Lung (tissue), 17 donors: ENCODE measurements at places on chromosomes 5 and 9.
A peak's percentile ranks its signal among the peaks of the same experiment; 100 is the strongest.

DNA sequence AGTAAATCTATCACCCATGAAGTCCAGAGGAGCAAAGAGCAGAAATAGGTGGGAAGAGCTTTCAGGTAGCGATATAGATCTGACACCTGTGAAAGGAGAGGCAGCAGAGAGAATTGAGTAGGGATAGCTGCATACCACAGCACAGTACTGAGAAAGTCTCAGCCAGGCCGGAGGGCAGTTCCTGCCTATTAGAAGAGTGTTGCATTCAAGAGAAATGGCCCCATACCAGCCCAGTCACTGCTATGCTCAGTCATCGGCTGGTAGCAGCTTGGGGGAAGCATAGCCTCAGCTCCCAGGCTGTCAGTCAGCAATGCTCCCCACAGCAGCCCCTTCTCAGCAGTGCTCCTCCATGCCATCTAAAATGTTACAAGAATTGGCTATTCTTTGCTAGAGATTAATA, 285.1 kb upstream of the CDH6 start:
- no peaks in the 10 kb centered on the region for H3K27me3 ChIP-seq
- no peak overlapping the region for H3K27ac ChIP-seq
- H3K4me1 ChIP-seq, result no peaks in the 10 kb centered on the region
- DNase-seq, result no peak
- H3K36me3 ChIP-seq, result no peaks in the 10 kb centered on the region

DNA sequence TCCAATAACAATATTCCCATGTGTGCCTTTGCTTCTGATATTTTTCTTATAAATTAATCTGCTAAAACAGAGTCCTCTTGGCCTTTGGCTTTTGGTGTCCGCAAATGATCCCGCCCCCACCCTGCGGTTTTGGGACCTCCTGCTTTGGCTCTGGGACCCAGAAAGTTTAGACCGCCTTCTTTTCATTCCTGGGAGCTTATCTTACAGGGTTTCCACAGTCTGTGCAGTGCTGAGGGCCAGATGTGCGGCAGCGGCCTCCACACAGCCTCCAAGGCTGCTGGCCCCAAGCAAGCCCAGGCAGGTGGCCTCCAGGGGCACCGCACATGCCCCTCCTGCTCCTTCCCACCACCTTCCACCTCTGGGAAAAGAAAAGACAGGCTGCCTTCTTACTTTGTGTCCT, 191.5 kb downstream of the ERCC6L2 start:
- H3K27me3 ChIP-seq, result no peaks in the 10 kb centered on the region
- no peak overlapping the region for H3K27ac ChIP-seq
- H3K36me3 ChIP-seq, result no peaks in the 10 kb centered on the region
- no peak overlapping the region for H3K4me3 ChIP-seq
- peak; percentile 30 for DNase-seq

GRCh38 chr5:157582731-157583620, 7.4 kb upstream of the ADAM19 start:
- DNase-seq, result no peak
- no peaks in the 10 kb centered on the region for H3K27me3 ChIP-seq
- no peak overlapping the region for H3K27ac ChIP-seq

- no peaks in the 10 kb centered on the region for H3K36me3 ChIP-seq
- H3K4me3 ChIP-seq, result no peak overlapping the region
- no peaks in the 10 kb centered on the region for H3K27me3 ChIP-seq
- DNase-seq, result no peak
Measured at GRCh38 chr9:125043631-125044030, 99.7 kb downstream of the SCAI start.

- H3K4me1 ChIP-seq, result no peaks in the 10 kb centered on the region
- H3K4me3 ChIP-seq, result no peak overlapping the region
- H3K27ac ChIP-seq, result no peak overlapping the region
- no peaks in the 10 kb centered on the region for H3K27me3 ChIP-seq
- no peaks in the 10 kb centered on the region for H3K36me3 ChIP-seq
Measured at GRCh38 chr9:119268985-119269384, 100.2 kb downstream of the BRINP1 start.

DNA sequence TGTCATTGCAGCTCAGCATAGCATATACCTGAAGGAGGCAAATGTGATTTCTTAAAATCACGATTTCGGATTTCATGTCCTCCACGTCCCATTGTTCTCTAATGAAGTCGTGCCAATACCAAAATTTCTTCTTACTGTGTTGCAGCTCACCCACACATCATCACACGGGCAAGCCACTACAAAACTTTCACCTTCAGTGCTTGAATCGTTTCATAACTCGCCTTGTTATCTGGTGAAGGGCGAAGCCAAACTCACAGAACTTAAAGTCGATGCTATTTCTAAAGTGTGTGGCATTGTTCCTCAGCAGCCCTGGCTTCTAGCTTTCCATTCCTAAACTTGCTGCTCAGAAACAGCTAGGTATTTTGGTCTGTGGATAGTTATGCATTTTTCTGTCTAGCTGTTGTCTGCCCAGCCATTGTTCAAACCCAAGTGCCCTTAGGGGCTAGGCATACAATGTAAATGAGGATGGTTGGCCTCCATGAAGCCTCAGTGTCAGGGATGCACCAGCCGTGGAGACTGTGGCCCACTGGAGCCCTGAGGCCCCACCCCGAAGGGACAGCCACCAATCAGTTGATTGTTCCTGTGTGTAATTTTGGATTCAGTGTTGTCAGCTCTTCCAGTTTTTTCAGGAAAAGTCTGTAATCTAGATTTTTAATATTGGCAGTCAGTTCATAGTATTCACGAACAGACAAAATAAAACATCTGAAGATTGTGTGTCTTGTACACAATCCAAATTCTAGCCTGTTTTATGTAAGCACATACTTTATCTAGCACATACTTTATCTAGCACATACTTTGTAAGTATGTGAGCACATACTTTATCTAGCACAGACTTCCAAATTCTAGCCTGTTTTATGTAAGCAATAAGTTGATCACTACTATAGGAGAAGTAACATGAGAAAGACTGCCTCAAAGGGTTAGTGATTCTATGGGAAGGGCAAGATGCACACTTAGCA, 112.8 kb downstream of the DAPK1 start:
- H3K4me1 ChIP-seq, result peaks cover 72% of the 10 kb centered on the region
- peak; percentile 96 for DNase-seq
- H3K4me3 ChIP-seq, result no peak overlapping the region

DNA sequence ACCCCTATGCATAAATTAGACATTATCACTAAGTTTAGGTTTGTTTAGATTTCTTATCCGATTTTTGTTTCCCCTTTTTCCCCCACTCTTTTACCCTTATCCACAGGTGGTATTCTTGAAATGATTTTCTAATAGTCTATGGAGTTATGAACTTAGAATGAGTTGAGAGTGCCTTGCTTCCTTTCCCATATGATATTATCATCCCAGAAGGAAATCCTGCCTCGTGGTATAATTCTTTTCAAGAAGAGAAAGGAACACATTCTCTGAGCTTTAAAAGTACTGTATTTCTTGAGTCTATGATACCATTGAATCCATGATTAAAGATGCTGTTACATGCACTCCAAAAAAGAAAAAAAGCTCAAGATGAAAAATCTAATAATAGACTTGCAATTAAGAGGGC, 76.9 kb upstream of the ADAMTSL1 start:
- H3K27ac ChIP-seq, result no peak overlapping the region
- DNase-seq, result no peak
- peaks cover 5% of the 10 kb centered on the region for H3K4me1 ChIP-seq
- no peaks in the 10 kb centered on the region for H3K27me3 ChIP-seq
- H3K36me3 ChIP-seq, result no peaks in the 10 kb centered on the region
- H3K4me3 ChIP-seq, result no peak overlapping the region

DNA sequence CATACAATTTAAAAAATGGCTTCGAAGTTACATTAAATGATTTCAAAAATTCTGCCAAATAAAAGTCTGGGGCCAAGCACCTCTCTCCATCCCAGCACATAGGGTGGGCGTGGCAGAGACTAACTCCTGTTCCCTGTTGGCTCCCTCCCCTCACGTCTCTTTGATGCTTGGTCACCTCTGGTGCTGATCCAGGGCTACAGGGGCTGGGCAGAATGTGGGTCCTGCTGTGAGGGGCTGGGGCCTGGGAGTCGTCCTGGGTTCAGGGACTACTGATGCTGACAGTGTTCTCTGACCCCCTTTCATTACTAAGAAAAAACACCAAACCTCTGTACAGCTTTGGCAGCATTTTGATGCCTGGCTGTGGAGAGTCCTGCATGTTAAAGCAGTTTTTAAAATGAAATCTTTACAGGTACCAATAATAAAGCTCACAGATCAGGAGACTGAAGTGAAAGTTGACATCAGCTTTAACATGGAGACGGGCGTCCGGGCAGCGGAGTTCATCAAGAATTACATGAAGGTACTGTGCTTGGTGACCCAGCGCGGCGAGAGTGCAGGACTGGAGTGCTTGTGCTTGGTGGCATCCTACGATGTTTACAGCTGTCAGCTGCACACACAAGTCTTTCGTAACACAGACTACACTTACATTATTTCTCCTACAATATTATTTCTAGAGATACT, 29.0 kb downstream of the TENT4A start:
- DNase-seq, result no peak
- H3K4me1 ChIP-seq, result no peaks in the 10 kb centered on the region
- no peak overlapping the region for H3K27ac ChIP-seq
- H3K36me3 ChIP-seq, result peaks cover 31% of the 10 kb centered on the region
- no peaks in the 10 kb centered on the region for H3K27me3 ChIP-seq

DNA sequence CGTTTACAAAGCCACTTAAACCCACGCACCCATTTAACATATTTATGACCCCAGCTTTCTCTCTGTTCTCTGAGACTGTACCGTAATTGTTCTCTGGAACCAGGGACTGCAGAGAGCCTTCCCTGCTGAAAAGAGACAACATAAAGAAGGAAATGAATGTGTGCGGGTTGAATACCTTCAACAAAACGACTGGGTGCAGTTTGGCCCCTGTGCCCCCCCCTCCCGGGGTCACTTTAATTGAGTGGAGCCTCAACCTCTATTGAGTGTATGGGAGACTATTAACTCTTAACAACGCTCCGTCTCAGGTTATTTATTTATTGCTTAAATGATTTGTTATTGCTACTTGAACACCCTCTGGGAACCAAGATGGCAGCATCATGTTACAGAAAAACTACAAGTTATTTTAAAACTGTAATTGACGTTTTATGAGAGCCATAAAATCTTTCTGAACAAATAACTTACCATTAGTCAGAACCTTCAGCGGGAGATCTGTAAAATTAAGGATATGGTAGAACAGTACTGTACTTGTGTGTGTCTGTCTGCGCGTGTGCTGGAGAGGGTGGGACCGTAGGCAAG, 70.6 kb downstream of the GAS1 start:
- H3K27me3 ChIP-seq, result peaks cover 4% of the 10 kb centered on the region
- no peak for DNase-seq
- no peak overlapping the region for H3K27ac ChIP-seq
- no peaks in the 10 kb centered on the region for H3K4me1 ChIP-seq

DNA sequence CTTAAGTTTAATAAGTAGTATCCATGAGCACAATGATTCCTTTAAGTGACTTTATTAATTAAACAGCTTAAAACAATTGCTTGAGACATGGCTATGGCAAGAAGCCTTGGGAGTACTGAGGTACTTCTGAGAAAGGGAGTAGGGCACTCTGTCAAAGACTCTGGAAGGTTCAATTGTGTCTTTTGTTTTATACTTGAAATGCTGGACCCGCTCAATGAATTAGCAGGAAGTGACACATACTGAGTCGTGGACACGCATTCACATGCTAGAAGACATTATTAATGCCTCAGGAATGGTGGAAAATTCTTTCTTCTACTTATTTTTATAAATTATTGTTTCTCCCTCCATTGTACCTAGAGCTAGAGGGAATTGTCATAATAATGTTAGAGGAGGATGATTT, 347.3 kb upstream of the ZNF608 start:
- H3K27me3 ChIP-seq, result no peaks in the 10 kb centered on the region
- no peaks in the 10 kb centered on the region for H3K4me1 ChIP-seq
- H3K4me3 ChIP-seq, result no peak overlapping the region
- no peaks in the 10 kb centered on the region for H3K36me3 ChIP-seq
- no peak overlapping the region for H3K27ac ChIP-seq

DNA sequence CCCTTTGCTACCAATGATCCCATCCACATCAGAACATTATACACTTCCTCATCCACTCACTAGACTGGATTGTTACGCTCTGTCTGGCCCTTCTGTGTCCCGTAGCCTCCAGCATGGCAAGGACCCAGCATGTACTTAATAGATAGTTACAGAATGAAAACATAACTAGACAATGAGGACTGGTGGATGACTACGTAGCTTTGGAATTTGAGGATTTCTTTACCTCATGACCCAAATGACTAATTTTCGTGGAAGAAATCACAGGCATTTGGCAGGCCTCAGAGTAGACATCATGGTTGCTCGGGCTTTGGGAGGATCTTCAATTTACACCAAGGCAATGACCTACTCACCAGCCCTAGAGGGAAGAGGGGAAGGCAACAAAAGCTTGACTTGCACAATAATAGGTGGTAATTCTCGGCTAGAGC, 299.8 kb downstream of the TLE1 start:
- no peaks in the 10 kb centered on the region for H3K27me3 ChIP-seq
- no peak overlapping the region for H3K27ac ChIP-seq
- no peak for DNase-seq
- H3K4me1 ChIP-seq, result peaks cover 4% of the 10 kb centered on the region
- no peak overlapping the region for H3K4me3 ChIP-seq
- H3K36me3 ChIP-seq, result no peaks in the 10 kb centered on the region

GRCh38 chr9:92982130-92982529, 34.8 kb downstream of the FGD3 start:
- no peaks in the 10 kb centered on the region for H3K4me1 ChIP-seq
- DNase-seq, result no peak

DNA sequence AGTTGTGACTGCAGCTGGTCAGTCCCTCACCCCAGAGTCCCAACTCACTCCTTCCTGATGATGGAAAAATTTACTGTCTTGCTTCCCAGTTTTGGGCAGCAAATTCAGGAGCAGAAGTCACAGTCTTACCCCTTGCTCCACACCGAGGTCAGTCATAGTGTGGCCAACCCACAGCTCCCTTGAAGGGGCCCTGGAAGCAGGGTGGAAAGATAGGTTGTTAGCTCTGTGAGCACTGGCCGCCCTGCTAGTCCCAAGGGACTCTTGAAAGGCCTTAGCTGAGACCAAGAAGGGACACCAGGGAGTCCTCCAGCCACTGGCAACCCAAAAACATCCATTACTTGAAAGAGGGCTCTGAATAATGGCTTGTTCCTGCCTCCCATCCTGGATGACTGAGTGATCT, 40.0 kb downstream of the GSN start:
- H3K27me3 ChIP-seq, result no peaks in the 10 kb centered on the region
- H3K4me1 ChIP-seq, result peaks cover 3% of the 10 kb centered on the region
- no peak for DNase-seq
- H3K36me3 ChIP-seq, result peaks cover 6% of the 10 kb centered on the region
- H3K4me3 ChIP-seq, result no peak overlapping the region
